ENCODE measurements at places on chromosomes 5 and 9.

- DNase-seq, result no peak
These were observed 392.5 kb upstream of the GRAMD2B start for GRCh38 chr5:126030698-126031097.

GRCh38 chr5:2894736-2895135 lies 143.3 kb upstream of the IRX2 start:
- no peak for DNase-seq

DNA sequence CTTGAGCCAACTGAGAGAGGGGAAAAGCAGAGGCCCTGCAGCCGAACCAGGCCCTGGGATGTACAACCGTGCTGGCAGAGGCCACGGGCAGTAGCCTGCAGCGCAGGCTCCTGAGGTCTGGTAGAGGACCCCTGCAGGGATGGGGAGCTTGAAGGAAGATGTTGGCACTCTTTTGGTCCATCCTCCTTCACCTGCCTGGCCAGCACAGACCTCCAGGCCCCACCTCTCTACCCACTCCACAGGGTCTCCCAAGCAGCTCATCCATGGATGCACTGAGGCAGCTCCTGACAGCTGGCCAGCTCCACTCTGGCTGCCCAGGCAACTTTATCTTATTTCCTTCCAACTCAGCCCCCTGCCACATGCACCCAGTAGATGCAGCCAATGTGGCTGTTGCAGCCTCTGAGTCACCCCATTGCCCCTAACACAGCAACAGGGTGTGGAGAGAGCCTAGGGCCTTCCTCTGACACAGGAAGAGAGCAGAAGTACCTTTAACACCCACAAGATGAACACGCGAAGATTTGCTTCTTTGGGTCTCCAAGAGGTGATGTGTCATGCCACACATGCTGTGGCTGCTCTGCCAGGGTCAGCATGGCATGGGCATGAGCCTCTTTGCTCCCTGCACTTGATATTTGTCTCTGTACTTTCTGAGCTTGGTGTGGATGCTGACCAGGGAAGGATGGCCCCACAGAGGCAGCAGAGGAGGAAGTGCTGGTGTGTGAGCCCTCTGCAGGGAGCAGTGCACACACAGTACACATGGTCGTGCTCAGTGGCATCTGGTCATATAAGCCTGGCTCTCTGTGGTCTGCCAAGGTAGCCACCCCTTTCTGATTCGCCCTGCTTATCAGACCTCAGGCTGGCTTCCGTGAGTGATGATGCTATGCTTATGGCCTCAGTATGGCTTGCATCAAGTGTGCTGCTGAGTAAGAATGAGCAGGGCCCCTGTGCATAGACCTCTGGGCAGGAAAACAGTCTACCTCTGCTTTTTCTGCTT lies 117.2 kb downstream of the NRG2 start:
- no peak for DNase-seq

- no peak for DNase-seq
These were observed 375.8 kb downstream of the TAF11L14 start for GRCh38 chr5:18010053-18010452.

DNA sequence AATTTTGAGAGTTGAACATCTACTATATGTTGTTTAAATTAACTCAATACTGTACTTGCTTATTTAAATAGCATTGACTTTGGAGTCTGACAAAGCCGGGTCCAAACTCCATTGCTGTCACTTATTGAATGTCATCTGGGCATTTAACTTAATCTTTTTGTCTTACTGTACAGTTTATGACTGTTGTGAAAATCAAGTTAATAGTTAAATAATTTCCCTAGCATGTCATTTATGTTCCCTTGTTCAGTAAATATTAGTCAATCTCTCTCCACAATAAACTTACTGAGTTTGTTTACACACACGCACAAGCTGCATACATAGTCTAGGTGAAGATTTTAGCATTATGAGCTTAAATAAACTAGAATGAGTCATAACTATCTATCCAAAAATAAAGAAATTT lies 6.3 kb upstream of the UGCG start:
- DNase-seq, result no peak

DNA sequence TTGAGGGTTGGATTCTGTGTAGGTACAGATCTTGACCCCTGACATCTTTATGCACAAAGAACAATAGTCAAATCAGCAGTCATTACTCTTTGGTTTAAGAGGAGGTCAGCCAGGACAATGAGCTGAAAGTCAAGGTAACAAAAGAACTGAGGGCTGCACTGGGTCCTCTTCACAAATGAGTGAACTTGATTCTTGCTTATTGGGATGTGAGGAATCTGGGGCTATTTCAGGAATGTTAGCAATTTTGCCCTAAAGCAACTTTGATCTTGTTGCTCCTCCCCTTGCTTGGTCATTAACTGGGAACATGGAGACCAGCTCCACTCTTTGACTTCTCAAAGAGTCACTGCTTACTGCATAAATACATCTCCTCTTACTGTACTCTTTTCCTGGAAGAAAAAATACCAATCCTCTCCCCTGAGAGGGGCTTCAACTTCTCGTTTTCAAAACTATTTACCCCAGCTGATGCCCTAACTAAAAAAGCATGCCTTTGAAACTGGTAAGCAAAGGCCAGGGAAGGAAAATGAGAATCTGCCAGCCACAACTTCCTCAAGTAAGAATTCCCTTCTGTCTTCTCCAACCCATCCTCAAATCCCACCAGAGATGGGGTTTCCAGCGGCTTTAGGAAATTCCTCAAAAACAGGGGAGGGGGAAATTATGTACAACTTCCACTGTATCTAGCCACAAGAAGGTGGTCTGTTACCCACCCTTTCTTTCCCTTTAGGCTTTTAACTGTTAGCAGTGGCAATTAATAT lies 368.3 kb downstream of the ENC1 start:
- no peak for DNase-seq

GRCh38 chr9:72542917-72543316 lies 21.5 kb downstream of the TMC1 start:
- no peak for DNase-seq
